Ovary (tissue), 10 donors: ENCODE measurements at places on chromosomes 2 and 18.

DNA sequence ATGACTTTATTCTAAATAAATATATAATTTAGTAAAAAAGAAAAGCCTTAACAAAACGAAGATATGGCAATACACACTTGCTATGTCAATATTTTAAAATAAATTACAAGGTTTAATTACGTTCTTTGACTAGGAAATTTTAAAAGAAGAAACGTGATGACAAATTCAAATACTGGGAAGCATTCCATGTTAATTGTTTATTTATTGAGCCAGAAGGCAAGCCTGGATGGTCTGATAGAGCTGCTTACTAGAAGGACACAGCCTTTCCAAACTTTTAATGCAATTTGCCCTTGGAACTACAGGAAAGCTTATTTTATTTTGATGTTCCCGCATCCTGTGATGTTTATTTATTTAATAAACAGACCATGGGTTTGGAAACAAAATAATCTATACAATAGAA lies 33.4 kb upstream of the DSEL start:
- DNase-seq = no peak

GRCh38 chr2:191125646-191126045 lies 25.1 kb downstream of the STAT4 start:
- DNase-seq = no peak

- no peak for DNase-seq
These were observed 109.7 kb downstream of the SNTG2 start for GRCh38 chr2:1060372-1060771.

DNA sequence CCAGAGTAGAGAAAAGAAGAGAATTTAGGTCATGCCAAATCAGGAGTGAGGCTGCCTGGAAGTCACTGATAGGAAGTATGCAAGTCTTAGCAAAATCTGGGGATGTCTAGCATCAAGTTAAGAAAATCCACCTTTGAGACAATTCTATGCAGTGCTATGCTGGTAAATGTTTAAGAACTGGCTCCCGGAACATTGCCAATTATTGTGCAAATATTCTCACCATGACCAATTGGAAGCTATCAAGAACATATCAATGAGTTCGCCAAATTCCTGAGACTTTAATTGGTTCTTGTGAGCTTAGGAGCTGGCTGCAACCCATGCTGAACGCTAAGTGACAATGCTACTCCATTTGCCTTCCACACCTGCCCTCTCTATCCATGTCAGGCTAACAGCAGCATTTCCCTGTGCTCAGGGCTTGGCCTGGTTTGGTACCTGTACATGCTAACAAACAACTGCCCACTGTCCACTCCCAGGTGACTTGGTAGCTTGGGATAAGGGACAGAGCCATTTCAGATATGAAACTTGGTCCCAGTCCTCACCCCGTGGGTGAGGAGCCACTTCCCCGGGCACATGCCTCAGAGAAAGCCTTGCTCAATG lies 172.9 kb upstream of the KLHL29 start:
- DNase-seq = no peak

GRCh38 chr2:101852824-101853223 lies 138.9 kb upstream of the IL1R2 start:
- no peak for DNase-seq

DNA sequence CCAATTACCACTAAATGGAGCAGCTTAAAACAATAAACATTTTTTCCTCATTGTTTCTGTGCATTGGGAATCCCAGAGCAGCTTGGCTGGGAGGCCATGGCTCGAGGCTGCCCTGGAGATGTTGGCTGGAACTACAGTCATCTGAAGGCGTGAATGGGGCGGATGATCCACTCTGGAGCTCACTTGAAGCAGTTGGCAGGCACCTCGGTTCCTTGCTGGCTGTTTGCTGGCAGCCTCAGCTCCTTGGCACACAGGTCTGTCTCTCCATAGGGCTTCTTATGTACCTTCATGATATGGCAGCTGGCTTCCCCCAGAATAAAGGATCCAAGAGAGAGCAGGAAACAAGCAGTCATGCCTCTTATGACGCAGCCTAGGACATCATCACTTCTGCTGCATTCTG lies 227.0 kb upstream of the COPS8 start:
- DNase-seq = no peak
